Inflammatory macrophage treated with lipopolysaccharide for 1 hour (primary cell): ENCODE measurements at places on chromosomes 5 and 9.

- no peak for DNase-seq
Measured at GRCh38 chr9:128409978-128410377, 10.7 kb upstream of the CERCAM start.

DNA sequence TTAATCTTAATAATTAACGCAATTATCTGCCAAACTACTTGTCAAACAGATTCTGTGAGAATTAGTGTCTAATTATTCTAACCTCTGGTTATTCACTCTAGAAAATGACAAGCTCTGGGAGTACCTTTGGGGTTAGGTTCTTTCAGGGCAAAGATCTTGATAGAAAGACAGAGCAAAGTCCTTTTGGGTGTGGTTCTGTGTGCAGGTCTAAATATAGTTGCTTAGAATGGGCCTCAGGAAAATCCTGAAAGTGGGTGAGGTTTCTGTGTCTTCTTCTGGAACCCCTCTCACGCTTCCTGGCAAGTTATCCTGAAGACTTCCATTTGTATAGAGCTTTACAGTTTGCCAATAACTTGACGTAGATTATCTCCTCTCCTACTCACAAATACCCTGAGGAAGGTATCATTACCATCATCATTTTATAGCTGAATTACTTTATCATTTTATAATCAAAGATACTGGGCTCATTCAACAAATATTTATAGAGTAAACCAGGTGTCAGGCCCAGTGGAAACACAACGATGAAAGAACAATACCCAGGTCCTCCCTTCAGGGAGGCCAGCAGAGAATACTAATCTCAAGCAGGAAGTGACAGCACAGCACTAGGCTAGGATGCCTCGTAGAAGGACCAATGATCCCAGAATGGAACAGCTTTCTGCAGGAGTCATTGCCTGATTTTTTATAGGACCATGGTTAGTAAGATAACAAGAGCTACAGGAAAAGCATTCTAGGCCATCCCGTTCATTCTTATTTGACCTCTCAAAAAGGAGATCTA lies 27.6 kb upstream of the LHFPL2 start:
- no peak for DNase-seq

DNA sequence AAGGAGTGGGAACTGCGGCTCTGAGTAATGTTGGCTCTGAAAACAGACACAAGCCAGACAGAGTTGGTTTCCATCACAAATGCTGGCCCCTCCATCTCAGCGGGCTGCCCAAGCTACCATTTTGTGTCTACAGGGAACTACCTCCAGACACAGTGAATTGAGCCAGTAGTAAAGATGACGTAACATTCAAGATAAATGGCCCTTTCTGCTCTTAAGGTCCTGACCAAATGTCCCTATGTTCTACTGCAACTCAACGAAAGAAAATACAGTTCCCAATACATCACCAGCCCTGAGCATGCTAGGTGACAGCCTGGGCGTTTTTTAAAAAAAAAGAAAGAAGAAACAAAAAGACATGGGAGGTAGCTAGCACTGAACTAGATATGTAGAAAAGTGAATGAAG lies 227.8 kb upstream of the RASEF start:
- DNase-seq = no peak

DNA sequence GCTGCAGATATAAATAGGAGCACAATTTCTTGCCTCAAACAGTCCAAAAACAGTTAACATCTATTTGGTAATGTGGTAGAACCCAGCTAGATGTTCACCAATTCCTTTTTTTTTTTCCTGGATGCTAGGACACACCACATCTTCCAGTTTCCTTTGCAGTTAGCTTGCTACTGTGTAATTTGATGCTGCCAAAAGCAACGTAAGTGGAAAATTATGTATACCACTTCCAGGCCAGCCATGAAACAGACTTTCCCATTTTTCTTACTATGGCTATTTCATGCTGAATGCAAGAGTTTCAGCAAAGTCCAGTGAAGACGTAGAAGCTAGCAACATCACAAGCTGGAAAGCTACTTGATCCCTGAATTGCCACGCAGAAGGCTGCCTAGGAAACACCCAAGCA lies 667.2 kb downstream of the TLE1 start:
- DNase-seq = no peak

DNA sequence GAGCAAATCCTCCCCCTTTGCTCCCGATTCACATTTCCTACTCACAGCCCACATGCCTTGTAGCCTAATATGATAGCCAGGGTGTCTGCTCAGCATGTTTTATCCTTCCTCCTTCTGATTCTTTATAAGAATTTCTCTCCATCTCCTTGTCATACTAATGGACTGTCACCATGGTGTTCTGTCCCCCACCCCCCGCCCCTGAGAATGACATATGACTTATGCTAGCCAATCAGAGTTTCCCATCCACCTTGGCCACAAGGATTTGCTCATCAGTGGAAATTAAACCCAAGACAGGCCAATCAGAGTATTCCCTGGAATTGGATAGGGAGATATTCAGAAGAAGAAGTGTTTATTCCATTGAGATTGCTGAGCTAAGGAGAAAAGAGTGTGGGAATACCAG lies 16.0 kb downstream of the ABLIM3 start:
- DNase-seq = no peak

DNA sequence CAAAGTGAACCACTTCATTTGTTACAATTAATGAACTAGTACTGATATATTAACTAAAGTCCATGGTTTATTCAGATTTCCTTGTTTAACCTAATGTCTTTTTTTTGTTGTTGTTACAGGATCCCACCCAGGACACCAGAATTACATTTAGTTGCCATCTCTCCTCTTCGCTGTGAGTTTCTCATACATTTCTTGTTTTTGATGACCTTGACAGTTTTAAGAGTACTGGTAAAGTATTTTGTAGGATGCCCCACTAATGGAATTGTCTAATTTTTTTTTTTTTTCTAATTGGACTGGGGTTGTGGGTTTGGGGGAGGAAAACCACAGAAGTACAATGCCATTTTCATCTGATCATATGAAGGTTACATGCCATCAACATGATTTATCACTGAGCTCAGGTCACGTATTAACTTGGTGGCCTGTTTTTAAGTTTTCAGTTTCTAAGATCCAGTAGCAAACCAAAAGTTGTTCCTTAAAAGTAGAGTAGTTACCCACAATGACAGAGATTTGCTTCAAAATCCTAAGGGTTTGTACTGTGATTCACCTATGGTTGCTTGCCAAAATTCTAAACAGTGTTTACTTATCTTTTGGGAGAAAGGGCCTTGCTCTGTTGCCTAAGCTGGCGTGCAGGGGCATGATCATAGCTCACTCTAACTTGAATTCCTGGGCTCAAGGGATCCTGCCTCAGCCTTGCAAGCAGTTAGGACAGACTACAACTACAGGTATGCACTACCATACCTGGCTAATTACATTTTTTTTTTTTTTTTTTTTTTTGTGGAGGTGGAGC lies 4.5 kb upstream of the OTULIN start:
- no peak for DNase-seq

DNA sequence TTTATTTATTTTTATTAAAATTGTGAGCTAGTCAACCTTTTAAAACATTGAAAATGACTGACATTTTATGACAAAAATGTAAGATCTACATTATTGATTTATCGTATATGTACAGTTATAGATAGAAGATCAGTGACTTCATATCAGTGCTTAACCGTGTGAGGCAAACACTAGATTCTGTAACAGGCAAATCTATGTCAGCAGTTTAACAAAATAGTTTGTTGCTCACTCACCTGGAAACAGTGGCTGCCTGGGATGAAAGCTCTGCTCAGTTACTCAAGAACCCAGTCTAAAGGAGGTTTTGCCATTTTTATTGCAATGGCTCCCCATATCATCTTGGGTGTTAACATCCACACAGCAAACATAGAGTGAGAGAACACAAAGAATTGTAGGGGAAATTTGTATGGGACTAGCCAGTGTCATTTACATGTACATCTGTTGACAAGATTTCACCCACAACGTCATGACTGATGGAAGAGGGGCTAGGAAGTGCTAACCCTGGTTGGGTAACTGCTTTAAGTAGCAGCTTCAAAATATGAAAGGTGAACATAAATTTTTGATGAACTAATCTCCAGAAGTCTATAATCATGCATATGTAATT lies 49.0 kb downstream of the SGCD start:
- no peak for DNase-seq

DNA sequence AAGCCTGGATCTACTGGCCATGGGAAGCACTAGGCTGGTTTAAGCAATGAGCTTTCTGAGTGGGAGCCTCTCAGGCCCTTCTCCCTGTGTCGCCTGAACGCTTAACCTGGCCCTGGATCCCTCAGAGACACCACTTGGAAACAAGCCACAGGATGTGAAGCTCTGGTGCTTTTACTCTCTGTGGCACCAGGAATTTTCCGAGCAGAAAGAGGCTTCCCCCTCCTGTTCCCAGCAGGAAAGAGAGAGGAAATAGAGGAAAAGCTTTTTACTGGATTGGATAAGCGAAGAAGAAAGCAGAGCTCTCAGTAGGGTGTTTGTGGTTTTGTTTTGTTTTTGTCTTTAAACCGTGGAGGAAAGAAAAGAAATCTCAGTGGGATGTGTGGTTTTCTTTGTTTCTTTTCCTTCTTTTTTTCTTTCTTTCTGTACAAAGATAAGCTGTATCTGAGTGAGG lies 34.5 kb downstream of the COL15A1 start:
- DNase-seq = no peak

- DNase-seq = no peak
Measured at GRCh38 chr9:27495480-27496134, 28.5 kb upstream of the IFNK start.

DNA sequence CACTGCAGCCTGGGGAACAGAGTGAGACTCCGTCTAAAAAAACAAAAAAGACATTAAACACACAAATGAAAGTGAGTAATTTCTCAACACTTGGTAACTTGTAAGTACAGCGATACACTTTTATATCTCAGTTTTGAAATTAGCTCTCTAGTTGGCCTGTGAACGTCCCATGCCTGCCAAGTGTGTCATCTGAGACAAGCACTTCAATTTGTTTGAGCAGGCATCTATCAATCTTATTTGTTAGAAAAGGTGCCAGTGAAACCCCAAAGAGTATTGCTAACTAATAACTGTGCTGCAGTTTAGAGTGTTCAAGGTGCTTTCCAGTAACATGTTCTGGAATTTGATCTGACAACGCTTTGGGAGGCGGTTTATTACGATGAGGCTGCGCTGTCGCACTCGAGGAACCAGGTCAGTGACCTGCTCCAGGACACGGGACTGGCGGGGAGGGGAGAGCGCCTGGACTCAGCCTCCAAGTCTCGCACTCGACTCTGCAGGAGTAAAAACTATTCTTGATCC lies 1.1 kb upstream of the SPIN1 start:
- peak; percentile 7 for DNase-seq

- DNase-seq = no peak
Measured at GRCh38 chr9:15354713-15355112, 47.7 kb upstream of the TTC39B start.

DNA sequence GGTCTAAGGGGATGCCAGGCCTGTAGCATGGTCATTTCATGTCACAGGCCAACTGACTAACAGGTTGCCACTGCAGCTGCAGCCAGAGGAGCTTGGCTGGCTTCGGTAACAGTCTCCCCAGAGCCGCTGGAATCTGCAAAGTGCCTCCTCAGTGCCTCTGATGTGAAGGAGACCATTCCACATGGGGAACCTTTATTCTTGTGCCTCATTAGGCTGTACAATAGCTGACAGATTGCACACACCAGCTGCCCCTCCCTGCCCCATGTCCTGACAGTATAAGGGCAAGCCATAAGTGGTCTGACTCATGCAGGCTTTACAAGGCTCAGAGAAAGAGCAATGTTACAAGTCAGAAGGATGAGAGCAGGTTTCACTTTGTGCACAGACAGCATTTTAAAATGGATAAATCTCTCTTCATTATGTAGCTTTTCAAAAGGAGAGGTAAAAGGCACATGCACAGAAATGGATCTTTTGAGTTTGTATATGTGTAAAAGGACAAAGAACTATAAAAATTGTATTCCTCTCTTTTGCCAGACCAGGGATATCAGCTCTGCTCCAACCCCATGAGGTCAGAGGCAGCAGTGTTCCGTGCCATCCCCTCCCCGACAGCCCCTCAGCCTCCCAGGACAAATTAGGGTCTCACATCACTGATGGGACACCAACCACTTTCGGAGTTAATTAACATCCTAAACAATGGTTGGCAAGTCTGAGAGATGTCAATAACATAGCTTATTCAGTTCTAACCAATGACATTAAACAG lies 467.8 kb downstream of the TMEM232 start:
- no peak for DNase-seq

GRCh38 chr5:33235824-33236223 lies 204.9 kb upstream of the TARS1 start:
- no peak for DNase-seq

GRCh38 chr5:139182528-139183296 lies 15.5 kb downstream of the SIL1 start:
- DNase-seq = peak; percentile 48

DNA sequence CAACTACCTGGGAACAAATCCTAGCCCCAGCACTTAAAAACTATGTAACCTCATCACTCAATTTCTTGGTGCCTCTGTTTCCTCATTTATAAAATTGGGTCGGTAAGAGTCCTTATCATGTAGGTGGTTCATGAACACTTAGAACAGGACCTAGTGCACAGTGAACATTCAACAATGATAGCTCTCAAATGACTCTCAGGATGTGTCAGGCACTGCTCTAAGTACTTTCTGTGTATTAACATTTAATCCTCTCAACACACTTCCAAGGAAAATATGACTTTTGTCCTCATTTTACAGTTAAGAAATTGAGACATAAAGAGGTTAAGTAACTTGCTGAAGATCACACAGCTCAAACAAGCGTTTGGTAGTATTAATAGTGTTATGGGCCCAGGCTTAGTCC lies 202.1 kb upstream of the KLF4 start:
- DNase-seq = no peak

GRCh38 chr5:59001154-59001553 lies 418.3 kb downstream of the RAB3C start:
- DNase-seq = no peak

- DNase-seq = no peak
Measured at GRCh38 chr5:107812570-107813141, 141.9 kb upstream of the EFNA5 start.

DNA sequence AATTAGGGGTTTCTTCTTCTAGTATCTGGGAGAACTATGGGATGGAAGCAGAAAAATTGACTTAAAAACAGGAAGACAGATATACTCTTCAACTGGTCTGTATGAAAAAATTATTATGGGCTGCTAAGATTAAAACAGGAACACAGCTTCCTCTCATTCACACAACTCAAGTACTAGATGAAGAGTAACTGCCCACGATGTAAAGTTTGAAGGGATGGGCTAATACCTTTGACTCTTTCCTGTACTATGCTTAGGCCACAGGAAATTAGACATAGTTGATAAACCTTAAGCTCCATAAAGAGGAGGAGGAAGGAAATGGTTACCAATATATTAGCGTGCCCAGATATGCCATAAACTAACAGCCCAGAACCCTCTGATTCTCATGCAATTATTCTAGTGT lies 88.6 kb downstream of the ANKRD31 start:
- no peak for DNase-seq

DNA sequence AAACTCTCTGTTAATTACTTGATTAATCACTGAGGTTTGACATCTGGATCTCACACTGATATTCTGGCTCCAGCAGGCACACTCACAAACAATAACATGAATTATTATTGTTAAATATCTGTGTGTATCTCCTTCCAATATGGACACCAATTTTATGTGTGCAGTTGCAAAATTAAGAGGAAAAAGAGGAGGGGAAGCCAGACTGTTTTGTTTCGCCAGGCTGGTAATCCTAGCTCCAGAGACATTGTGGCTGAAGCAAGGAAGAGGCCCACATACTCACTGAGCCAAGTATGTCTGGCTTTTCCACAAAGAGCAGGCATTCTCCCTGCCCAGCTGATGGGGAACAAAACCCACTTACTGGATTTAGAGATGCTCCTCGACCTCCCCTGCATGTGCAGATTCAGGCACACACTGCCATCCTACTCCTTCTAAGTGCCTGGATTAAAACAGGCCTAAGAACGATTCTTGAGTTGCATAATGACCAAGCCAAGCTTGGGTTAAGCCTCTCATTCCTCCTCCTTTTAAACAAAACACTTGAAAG lies 181.9 kb downstream of the ESM1 start:
- DNase-seq = no peak
